ENCODE measurements at places on chromosomes 4 and X.
A peak's percentile ranks its signal among the peaks of the same experiment; 100 is the strongest.

DNA sequence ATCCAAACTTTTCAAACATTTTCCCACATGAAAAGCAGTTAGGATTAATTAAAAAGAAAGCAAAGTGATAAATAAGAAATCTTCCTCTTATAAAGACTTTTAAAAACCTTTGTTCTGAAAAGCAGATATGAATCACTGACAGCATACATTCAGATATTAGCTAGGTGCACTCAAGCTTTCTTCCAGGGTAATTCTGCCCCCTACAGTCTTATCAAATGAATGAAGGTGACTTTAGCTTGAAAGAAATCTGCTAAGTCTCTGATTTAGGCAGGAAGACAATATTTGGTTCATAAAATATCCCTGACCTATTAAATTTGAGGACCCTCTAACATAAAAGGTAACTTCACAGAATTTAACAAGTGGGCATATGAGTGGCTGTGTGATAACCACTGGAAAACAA is 209.1 kb upstream of the FAM47A start:
- DNase-seq = no peak

DNA sequence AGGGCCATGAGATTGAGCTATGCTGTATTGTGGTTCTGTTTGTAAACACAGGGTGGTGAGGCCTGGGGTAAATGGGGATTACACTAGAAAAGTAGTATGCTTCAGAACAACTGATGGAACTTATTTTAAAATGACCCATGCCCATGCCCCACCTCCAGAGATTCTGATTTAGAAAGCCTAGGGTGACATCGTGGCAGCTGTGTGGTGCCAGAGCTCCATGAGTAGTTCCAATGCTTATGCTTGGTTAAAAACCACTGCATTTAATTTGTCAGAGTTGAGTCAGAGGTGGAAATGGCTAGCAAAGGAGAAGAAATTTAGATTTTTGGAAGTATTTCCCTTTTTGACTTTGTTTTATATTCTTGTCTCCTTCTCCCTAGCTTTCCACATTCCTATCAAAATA is 63.4 kb upstream of the PDE5A start:
- DNase-seq = no peak

- no peak for DNase-seq
These were observed 23.4 kb upstream of the KIAA1210 start for GRCh38 chrX:119151051-119151380.

DNA sequence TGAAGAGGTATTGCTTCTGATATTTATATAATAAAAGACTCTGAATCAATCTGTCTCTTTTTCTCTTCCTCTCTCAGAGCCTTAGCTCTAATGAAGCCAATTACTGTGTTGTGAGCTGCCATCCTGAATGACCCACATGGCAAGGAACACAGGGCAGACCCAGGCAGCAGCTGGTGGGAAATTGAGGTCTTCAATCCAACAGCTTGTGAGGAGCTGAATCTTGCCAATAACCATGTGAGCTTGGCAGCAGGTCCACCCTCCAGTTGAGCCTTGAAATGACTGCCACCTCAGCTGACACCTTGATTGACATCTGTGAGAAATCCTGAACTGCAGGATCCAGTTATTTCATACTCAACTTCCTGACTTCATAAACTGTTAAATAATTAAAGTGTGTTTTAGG is 149.4 kb downstream of the NDST4 start:
- DNase-seq = no peak

DNA sequence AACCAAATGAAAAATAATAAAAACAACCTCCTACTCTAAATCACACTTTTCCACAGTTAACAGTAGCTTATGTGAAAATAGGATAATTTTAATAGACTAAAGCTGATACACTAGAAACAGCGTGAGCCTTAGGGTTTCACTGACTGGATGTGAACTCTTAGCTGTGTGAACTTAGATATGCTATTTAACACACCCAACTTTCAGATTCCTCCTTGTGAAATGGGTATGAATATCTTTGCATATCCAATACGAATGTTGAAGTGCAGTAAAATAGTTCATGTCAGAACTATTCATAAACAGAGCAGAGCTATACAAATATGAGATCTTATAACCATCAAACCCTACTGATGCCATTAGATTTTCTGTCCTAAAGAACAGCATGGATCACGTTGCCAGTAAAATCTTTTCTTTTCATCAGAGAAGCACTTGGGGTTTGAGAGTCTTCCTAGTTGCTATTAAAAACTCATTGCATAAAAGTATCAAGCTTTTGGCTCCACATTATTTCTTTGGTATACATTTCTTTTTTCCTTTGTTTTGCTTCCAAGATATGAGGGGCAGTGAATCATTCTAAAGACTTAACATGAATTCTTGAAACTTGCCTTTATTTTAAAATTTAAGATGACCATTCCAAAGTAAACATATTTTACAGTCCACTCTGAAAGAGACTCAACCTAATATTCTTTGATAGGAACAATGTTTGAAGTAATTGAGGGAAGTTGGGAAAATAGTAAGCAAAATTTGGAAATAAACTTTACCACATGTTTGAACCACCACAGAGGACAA is 102.4 kb downstream of the CPE start:
- no peak for DNase-seq

- peak; percentile 57 for DNase-seq
These were observed 52.8 kb downstream of the GPRIN3 start for GRCh38 chr4:89254847-89255246.

- DNase-seq = peak; percentile 86
These were observed 4.2 kb upstream of the TMSB4X start for GRCh38 chrX:12970691-12971202.

DNA sequence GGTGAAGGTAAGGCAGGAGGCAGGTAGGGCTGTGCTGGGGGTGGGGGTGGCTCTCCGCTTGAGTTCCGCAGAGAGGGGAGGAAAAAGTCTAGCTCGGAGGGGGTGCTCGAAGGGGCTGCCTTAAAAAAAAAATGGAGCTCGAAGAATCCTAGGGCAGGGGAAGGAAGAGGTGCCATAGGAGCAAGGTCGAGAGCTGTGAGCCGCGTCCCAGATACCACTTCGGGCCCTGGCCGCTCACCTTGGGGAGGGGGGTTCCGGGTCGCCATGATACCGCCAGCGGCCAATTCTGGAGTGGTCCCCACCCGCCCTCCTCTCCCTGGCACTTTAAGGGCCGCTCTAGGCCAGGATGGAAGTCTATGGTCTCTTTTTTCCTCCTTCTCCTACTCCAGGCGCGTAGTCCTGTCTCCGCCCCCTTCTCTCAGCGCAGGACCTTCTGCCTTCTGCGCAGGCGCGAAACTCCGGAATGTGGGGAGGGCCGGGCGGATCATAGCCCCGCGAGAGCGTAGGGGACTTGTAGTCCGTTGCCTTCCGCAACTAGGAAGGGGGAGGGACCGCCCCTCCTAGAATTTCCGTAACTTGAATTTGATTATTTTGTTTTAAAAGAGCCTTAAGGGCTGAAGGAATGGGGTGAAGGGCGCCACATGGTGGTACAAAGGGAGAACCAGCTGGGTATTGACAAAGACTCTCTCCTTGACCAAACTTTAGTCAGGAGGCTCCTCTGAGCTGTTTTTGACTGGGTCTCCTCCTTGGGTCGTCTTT is at the start of gene FUNDC1:
FUNDC1 (minus strand) TSS at position 293 of the 759 bp plus-strand sequence; CDS start at position 266, 27 bp downstream.
- peak; percentile 97 for DNase-seq

DNA sequence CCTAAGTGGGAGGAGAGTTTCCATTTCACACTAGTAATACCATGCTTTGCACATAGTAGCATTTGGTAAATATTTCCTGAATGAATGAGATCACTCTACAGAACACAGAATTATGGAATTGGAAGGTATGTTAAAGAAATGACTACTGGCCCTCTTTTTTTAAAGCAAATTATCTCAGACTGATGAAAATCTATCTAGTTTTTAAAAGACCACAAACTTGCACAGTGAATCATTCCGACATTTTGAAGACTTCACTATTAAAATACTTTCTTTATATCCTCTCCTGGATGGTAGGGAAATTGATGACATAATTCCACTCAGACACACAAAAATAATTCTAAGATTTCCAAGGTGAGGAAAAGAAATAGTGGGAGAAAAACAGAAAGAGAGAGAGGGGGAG is 68.4 kb upstream of the ETNPPL start:
- DNase-seq = no peak

DNA sequence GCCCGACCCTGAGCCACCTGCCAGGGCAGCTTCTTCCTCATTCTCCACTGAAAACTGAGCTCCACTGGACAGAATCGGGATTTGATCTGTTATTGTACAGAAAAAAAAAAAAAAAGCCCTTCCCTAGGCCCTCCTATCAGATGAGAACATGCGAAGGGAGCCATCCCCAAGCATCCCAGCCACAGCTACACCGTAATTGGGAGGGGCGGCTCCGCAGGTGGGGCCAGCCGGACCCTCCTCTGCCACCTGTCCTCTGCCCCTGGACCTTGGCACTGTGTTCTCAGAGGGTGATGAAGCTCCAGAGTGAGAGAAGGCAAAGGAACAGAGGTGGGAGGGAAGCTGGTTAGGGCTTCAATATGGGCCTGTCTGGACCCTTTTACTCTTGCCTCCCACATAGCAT is 240.0 kb upstream of the PSAPL1 start:
- no peak for DNase-seq

- no peak for DNase-seq
These were observed 881.6 kb downstream of the PCDH18 start for GRCh38 chr4:136650541-136651277.

GRCh38 chr4:91436556-91436955 is 867.2 kb upstream of the GRID2 start:
- no peak for DNase-seq

GRCh38 chr4:101277671-101278070 is 69.7 kb downstream of the PPP3CA start:
- DNase-seq = no peak

DNA sequence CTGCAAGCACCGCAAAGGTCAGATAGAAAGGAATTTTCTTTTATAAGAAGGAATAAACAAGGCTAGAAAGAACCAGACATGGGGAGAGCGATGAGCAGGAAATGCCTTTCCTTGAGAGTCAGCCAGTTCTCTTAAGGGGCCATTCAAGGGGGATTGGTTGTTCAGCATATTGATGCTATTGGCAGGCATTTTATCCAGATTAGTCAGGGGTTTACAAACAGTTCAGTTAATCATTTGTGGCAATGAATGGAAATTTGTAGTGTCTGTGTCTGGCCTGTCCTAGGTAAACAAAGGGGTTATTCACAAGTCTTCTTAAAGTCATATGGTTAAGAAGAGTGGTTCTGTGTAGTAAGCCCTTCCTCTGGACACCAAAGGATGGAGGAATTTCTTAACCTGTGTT is 184.7 kb upstream of the FRMPD4 start:
- no peak for DNase-seq

GRCh38 chrX:5113128-5113527 is 1115.5 kb downstream of the NLGN4X start:
- peak; percentile 59 for DNase-seq

GRCh38 chrX:63765712-63766111 is 19.3 kb downstream of the ARHGEF9 start:
- peak; percentile 33 for DNase-seq

DNA sequence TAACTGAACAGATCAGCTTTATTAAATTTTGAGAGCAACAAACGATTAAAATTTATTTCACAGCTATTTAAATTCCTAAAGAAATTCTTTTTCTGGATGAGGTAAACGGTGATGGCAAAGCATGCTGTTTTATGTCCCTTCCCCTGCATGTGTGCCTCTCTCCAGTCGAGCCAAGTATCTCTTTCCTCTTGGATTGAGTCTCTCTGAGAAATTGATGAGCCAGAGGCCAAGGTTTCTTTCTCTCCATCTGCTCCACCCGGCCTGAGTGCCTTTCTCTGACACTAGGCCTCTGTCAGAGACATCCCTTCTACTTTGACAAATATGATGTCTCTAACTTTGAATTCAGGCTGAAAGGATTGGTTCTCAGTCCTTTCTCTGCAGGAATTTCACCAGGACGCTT is 42.6 kb upstream of the PARM1 start:
- no peak for DNase-seq

- peak; percentile 5 for DNase-seq
These were observed 139.6 kb upstream of the PTCHD1 start for GRCh38 chrX:23194885-23195554.

DNA sequence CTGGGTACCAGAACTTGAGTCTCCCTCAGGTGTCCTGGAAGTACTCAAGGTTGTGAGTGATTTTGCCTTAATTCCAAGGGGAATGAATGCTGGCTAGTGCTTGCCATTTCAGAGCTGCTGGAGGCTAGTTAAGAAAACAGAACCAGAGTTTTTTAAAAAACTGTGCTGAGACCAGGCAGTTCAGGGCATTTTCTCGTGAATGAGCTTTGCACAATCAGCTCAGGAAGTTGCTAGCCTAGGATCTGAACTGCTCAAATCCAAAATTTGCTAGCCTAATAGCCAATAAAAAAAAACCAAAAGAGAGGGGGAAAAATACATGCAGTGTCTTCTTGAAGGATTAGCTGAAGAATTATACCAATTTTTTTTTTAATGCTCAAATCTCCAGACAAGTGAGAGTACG is 292.7 kb downstream of the FBXW7 start:
- no peak for DNase-seq

DNA sequence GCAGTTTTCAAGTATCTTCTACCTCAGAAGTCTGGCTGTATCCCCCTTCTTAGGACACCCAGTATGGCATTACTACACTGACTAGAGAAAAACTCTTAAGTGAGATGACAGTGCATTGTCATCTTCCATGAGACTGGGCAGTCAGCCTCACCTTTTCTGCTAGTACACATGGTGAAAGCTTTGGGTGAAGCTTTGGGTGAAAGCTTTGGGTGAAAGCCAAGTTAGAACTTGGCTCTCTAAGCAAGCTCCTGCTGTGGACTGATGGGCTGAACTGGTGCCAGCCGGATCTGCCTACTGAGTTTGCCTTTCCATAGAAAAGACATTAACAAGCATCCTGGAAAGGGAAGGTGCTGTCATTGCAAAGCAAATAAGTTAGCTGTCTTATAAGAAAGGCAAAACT is 8.8 kb downstream of the EPHA5 start:
- no peak for DNase-seq

DNA sequence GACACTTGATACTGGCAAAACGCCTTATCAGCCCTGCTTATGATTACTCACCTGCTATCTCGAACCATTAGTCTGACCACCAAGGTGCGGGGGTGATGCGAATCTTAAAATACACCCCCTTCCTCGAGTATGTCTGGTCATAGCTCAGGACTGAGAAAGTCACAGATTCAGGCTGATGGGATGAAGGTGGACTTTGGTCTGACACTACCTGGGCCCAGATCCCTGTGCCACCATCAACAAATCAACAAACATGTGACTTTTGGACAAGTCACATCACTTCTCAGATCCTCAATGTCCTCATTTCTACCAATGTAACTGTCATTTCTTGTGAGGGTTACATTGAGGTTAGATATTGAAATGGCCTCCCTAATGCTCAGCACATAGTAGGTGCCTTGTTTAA is 9.8 kb upstream of the MSN start:
- no peak for DNase-seq

Data from hematopoietic multipotent progenitor cell treated with erythropoietin and hydrocortisone succinate and interleukin-3 and kit ligand, for 4 days (in vitro differentiated cells).